AG20443 (cell line): ENCODE measurements at places on chromosomes 1 and 21.

DNA sequence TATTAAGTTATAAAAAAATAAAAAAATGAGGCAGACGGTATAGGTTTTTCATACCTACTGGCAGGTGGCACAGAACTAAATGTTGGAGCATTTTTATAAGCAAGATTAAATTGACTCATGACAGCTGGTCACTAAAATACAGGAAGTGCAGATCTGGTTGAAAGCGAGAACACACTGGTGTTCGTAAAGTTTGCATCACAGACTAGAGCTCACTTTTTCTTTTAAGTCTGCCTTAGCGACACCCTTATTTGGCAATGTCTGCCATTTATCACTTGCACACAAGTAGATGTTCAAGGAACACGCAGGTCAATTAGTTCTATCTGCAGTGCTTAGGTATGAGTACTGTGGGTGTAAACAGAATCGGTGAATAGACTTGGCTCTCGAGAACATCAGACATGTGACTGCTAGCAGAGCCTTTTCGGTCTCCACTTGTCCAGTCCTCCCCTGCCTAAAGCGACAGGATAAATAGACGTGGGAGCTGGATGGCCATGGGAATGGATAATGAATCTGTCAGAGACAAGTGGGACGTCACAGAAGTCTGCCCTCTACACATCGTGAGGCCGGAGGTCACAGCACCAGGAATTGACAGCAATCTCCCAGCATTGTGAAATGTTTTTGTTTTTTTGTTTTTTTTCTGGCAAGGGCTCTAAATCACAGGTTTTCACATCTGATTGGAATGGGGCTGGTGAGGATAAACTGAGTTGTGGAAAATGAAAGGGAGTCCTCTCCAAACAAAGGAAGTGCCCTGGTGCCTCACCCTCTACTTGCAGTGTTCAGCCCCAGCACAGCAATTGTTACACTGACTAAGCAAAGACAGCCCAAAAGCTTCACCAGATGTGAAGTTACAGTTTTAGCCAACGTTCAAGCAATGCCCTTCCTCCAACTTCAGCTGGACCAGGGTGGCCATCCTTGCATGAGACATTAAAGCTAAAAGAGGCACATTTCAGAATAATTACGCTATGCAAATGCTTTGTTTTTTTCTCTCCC is 248.9 kb downstream of the NTNG1 start:
- peak; percentile 76 for DNase-seq

DNA sequence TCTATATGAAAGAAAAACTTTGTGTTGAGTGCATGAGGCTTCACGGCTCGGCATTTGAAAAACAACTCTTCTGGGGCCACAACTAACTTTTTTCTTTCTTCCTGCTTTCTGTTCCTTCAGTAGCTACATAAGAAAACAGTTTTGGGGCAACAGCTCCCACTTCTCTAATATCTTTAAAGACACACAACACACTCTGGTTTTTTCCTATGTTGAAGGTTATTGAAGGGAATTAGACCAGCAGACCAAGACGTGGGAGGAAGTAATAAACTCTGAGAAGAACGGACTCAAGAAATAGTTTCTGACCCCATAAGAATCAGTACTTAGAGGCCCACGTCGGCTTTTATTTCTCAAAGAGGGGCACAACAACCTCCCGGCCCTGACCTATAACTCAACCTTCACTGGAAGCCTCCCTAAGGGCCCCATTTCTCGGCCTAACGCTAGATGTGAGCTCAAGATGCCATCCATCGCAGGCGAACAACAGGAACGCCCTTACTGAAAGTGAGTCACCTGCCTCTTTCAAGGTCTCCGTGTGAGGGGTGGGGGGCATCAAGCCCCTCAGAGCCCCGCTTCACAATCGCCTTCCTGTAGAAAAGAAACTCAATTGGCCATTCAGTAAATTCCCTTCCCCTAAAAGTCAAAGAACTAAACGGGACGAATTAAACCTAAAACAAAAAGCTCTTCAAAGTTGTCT is 844 bp downstream of the ZMYM6 start:
- DNase-seq: peak; percentile 67

- DNase-seq: peak; percentile 71
These were observed 41.6 kb downstream of the NSL1 start for GRCh38 chr1:212749821-212750535.

DNA sequence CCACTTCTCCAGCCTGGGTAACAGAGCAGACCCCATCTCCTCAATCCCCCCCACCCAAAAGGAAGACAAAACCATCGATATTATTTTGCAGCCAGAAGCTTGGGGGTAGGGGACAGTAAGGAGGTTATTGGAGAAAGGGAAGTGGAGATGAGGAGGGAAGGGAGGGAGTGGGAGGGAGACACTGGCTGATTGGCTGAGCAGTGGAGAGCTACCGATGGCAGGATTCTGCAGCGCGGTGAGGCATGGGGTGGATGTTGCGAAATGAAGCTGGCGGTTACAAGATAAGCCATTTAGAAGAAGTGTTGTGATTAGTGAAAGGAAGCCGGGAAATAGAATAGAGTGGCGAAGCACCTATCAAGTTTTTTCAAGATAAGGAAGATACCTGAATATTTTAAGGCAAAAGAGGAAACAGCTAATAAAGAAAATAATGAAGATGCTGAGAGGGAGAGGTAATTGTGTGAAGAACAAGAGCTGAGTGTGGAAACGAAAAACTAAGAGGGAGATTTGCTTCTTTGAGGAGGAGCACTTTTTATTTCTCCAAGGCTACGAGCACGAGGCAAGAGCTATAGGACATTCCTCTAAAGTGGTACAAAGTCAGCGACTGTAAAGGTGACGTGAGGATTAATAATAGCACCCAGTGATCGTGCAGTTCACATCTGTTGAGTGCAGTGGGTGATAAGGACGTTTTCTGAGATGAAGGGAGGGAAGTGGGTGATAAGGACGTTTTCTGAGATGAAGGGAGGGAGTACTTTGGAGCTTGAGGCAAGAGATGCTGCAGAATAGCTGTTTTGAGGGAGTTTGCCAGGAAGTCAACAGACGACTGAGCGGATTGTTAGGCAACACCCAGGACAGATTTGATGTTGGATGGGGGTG is 103.2 kb upstream of the KIF26B start:
- DNase-seq: no peak

GRCh38 chr1:186658999-186659398 is 21.2 kb downstream of the PTGS2 start:
- DNase-seq: no peak

GRCh38 chr1:42414551-42415496 is 34.2 kb downstream of the RIMKLA start:
- DNase-seq: no peak
